ENCODE measurements at places on chromosomes 4 and X.

DNA sequence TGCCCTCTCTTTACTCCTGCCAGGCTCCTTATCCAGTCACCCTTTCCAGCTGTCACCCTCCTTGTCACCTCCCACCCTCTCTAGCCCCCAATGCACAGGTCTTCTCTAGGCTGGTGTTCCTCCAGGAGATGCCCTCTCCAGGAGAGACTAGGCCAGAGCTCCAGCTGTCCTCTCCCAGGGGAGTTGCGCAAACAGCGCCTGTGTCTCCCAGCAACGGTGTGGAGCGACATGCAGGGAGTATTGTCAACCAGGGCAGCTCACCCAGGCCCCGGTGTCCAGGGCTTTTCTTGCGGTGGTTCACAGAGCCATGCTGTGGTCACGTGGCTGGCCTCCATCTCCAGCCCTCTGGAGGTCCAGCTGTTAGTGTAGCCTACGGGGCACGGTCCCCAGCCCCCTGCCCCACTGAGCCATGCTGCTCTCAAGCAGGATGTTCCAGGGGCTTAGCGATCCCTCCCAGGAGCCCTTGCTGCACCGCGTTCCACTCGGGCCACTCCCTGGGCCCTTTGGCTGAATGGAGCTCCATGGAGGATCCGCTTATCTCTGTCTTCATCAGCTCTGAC lies 34.8 kb downstream of the CCNQ start:
- DNase-seq, result no peak

DNA sequence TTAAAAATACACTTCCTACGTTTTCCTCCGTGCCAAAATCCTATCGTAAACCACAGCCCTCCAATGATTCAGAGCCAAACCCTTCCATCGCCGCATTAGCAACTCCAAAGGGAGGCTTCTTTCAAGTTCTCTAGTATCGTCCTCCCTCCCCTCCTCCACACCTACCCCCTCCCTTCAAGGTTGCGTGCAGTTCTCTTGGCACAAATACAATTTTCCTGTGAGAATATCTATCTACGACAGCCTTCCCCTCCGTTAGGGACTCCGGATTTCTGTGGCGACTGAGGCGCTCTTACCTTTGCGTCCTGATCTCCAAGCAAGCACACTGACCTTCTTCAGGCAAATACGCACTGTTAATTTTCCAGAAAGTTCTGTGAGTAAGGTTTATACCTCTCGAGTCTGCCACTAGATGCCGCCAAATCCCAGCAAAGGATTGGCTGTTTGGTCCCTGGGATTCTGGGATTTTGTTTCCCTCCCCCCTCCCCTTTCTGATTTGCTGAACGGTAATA lies 1.2 kb upstream of the MORF4L2 start:
- DNase-seq, result peak; percentile 56

DNA sequence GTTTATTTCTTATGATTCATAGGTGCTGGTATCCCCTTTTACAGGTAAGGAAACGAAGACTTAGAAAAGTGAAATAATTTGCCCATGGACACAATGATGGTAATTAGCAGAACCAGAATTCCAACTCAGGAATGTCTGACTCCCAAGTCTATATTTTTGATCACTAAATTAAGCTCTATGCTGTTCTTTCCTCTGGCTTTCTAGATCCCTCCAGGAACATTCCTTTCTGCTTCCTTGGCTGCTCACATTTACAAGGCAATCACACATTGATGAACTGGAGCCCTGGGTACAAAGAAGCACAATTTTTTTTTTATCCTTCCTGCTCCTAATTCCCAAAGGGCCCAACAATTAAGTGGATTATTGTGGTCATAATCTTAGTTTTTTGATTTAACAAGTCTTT lies 7.0 kb upstream of the CDKN2AIP start:
- no peak for DNase-seq

- no peak for DNase-seq
Measured at GRCh38 chr4:53421791-53422190, 44.4 kb downstream of the FIP1L1 start.

DNA sequence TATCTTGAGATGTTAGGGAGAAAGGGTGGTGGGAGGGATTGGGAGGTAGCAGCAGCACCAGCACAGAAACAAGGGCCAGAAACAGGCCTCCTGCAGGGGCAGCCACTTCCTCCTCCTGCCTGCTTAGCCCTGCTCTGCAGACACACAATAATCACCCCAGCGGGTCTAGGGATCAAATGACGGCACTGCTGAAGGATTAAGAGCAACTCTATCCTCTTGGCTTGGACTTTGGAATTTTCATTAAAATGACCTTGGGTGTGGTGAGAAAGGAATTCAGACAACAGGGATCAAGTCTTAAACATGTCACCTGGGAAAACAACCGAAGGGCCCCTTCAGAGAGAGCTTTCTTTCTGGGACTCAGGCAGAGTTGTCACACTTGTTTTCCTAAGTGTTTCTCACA lies 353.4 kb downstream of the SPRY1 start:
- DNase-seq, result no peak

GRCh38 chrX:155334486-155335336 lies at the start of gene CLIC2:
CLIC2 (minus strand) TSS chrX:155334614; CDS start chrX:155334427, 187 bp downstream.
- no peak for DNase-seq

DNA sequence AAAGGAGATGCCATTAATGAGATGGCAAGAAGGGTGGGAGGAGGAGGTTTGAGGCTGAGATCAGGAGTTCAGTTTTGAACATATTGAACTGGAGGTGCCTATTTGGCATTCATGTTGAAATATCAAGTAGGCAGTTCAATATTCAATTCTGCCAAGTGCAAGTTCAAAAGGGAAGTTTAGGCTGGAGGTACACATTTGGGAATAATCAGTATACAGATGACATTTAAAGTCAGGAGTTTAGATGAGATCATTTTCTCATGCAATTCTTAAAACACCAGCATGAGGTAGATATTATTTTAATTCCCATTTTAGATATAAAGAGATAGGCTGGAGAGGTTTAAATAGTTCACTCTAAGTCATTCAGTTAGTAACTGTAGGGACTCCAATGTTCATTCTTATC lies 26.1 kb downstream of the COQ2 start:
- no peak for DNase-seq

DNA sequence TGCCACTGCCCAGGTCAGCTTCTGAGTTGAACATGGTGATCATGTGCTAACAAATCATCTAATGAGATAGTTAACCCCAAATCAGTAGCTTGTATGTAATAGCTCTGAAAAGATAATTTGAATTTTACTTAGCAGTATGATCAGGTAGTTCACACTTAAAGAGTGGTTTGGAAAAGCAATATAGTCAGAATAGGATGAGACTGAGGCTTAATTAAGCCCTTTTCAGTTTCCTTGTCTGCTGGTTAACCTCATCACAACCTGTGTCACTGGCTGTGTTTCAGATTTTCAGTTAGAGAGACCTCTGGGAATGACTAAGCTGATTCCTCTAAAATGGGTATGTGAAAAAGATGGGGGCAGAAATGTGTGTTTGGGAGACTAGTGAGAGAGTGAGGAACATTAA lies 38.1 kb downstream of the GPR174 start:
- DNase-seq, result no peak

DNA sequence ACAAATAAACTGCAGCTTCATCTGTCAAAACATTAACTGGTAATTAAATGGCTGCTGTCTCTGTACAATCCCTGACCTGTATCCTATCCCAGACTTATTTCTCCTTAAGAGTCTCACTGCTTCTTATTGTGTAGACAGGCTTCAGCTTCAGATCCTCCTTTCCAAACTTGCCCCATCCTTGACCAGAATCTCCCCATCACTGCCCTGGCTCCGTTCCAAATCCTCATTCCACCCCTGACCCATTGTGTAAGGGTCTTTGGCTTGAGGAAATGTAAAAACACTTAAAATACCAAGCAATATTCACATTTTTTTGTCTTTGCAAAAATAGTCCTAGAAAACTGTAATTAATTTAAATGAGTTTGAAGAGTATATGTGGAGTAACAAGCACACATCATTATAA lies 152.6 kb upstream of the VEGFC start:
- no peak for DNase-seq

- no peak for DNase-seq
Measured at GRCh38 chr4:8355306-8355705, 85.2 kb downstream of the ACOX3 start.

DNA sequence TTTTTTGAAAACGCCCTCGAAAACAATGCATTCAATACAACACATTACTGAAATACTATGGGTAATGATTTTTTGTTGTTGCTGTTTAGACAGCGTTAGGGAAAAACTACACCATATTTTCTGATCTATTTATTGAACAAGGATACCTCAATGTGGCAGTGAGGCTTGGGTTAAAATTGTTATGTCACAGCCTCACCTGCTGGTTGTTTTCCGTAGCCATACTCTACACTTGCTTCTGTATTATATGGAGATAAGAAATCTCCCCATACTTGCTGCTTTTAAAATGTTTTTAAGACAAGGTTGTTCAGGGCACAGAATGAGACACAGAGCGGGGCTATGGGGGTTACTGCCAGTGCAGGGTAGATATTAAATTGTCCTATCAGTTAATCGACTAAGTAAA lies 221.6 kb upstream of the FTHL17 start:
- no peak for DNase-seq

GRCh38 chr4:69881173-69881773 lies 21.3 kb upstream of the SULT1E1 start:
- peak; percentile 36 for DNase-seq

- no peak for DNase-seq
Measured at GRCh38 chr4:139892973-139893736, 227.5 kb downstream of the MGST2 start.

GRCh38 chr4:65805936-65806335 lies 135.6 kb upstream of the EPHA5 start:
- DNase-seq, result no peak

- no peak for DNase-seq
Measured at GRCh38 chrX:118655561-118656246, 71.7 kb upstream of the IL13RA1 start.

DNA sequence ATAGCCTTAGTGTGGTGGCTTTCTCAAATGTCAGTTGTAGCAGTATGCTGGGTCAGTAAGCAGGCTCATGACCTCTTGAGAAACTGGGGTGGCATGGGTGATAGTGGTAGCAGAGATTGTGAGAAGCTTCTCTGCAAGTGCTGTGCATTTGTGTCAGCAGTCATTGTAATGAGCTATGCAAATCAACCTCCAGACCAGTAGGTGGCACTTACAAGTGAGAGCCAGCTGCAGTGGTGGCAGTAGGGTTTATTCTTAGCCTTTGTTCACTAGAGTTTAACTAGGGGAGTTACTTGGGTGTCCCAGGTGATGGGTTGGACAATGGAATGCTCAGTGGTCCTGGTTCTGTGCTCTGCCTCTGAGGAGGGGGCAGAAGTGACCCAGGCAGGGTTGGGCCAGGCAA lies 818.7 kb downstream of the PCDH7 start:
- no peak for DNase-seq

DNA sequence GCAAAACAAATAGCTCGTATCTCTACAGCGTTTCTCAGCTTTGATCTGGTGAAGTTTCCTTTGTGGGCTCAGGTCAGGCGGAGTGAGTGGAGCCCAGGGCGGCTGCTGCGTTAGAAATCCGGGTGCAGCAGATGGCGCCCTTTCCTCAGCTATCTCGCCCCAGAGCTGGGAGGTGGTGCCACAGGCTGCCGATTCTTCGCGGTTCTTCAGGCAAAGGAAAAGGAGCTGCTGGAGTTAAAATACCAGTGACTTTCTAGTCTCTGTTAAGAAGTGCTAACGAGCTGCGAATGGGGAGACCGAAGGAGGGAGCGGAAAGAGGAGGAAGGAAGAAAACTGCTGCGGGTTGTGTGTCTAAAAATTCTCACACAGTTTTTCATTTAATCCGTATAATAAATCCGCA lies 114.6 kb downstream of the CPE start:
- DNase-seq, result peak; percentile 63

DNA sequence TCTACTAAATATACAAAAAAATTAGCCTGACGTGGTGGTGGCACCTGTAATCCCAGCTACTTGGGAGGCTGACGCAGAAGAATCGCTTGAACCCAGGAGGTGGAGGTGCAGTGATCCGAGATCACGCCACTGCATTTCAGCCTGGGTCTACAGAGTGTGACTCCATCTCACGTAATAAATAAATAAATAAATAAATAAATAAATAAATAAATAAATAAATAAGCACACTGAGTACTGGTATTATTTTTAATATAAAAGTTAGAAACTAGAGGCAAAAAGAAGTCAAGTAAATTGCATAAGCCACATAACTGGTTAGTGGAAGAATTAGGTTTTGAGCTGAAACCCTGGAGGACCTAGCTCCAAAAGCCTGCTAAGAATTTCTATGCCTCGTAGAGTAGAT lies 1262.7 kb upstream of the PABPC4L start:
- no peak for DNase-seq

GRCh38 chr4:141789716-141790115 lies 153.3 kb downstream of the IL15 start:
- DNase-seq, result no peak

- DNase-seq, result no peak
Measured at GRCh38 chr4:40511036-40511614, 118.5 kb downstream of the RBM47 start.
